ENCODE measurements at places on chromosomes 1 and 21.

- no peak for DNase-seq
Observed at GRCh38 chr1:98133131-98133530, 212.3 kb upstream of the DPYD start.

- no peak for DNase-seq
Observed at GRCh38 chr1:155678027-155678426, 10.5 kb downstream of the YY1AP1 start.

GRCh38 chr1:51518586-51519047 is 449 bp downstream of the EPS15 start:
- peak; percentile 17 for DNase-seq

DNA sequence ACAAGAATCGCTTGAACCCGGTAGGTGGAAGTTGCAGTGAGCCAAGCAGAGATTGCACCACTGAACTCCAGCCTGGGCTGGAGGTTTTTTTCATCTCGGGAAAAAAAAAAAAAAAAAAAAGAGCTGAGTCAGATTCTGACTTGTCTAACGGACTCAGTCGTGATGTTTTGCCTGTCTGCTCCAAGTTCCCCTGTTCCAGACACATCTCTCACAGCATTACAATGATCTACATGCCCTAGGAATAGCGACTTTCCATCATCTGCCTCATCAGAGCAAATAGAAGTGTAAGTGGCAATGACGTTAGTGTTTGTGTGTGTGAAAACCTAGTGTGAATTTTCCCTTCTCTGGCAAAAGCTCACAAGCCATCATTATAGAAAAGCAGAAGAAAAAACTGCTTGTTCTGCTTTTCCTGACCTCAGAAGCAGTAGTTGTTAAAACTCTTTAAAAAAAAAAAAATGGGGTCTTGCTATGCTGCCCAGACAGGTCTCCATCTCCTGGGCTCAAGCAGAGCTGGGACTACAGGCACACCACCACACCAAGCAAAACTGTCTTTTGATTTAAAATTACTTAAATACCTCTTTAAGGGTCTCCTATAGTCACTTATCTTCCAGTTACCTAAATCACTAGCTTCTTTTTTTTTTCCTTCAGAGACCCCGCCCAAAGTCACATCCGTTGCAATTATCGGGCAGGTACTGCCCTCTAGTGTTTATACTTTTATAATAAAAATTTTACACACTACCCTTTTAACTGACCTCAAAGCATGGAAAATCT is 37.3 kb downstream of the PLEKHO1 start:
- DNase-seq = peak; percentile 46

DNA sequence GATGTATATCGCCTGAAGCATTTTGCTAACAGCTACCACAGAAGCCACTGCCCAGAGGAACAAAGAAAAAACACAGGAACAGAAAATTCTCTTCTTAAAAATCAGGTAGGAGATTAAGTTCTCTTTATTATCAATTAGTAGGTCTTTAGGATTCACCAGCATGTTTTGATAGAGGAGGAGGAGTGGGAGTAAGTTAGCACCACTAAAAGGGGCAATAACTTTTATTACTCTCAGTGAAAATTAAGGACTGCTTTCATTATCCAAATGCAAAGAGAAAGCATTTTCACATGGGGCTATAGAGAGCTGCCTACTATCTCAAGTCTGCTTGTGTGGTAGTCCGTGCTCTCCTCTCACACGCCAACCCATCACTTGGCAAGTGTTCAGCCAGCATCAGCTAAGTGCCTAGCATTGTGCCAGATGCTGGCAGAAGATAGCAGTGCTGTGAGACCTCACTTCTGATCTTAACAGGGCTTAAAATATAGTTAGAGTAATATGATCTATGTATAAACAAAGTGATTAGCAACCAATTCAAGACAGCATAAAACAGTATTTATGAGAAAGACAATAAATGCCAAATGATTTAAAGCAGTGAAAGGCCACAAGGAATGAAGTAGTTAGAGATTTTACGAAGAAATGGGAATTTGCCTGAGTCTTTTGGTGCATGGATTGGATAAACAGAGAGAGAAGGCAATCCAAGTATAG is 39.8 kb downstream of the ASTN1 start:
- DNase-seq = no peak

DNA sequence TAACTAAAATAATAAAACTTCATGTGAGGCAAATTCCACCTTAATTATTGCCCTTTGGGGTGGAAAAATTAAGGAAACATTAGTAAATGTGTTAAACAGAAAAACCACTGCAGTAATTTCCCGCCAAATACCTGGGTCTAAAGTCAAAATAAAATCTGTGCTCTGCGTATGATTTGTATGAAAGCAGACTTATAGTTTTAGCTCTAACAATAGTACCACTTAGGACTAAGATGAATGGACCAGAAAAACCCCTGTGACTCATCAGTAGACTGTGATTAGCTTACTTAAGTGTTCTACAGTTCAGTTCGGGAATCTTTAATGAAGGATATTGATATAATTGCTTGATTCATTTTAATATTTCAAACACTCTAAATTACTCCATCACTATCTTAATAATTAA is 23.3 kb upstream of the C1orf105 start:
- no peak for DNase-seq

GRCh38 chr1:13505020-13505419 is 8.8 kb downstream of the LRRC38 start:
- no peak for DNase-seq

DNA sequence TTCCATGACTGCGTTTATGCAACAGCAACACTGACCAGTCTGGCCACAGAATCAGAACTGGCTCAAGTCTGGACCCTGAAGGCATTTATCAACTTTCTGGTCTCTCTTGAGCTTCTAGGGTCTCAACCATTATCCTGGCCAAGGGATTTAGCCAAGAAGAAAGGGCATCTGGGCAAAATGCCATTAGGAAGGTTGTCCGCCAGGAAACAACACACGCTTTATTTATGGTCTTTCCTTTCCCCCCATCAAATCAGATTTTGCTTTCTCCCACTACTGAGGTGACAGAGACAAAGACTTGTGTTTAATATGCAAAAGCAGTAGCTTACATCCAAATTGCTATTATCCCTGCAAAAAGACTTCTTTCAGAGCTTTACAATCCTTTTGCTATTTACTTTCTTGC is 81.6 kb upstream of the PPP2R5A start:
- no peak for DNase-seq

GRCh38 chr1:171715813-171716251 is 26.0 kb downstream of the VAMP4 start:
- no peak for DNase-seq

DNA sequence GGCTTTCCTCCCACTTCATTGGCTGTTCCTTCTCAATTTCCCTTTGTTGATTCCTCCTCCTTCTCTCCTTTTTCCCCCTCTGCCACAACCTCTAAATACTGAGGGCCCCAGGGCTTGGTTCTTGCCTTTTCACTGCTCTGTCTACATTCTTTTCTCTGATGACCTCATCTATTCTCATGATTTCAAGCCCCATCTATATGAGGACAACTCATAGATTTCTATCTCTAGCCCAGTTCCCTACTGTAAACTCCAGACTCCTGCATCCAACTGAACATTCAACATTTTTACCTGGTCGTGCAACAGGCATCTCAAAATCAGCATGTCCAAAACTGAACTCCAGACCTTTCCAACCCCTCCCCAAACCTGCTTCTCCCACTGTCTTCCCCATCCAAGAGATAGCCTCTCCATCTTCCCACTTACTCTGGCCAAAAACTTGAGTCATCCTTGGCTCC is 11.5 kb upstream of the SLC9A1 start:
- peak; percentile 35 for DNase-seq

GRCh38 chr21:43699933-43700599 is 18.9 kb upstream of the PDXK start:
- no peak for DNase-seq

Data from HTR-8/SVneo (cell line).